ENCODE measurements at places on chromosomes 1 and 21.

GRCh38 chr1:100037656-100037926, 67.8 kb downstream of the SLC35A3 start:
- DNase-seq = no peak

- DNase-seq = no peak
Observed at GRCh38 chr1:179303200-179303785, 9.7 kb downstream of the SOAT1 start.

GRCh38 chr21:45529785-45530422, 12.3 kb downstream of the SLC19A1 start:
- DNase-seq = no peak

GRCh38 chr1:21541835-21542234, 32.6 kb downstream of the ALPL start:
- DNase-seq = peak; percentile 91

GRCh38 chr21:39313042-39313570, 326 bp downstream of the BRWD1 start:
- peak; percentile 20 for DNase-seq

DNA sequence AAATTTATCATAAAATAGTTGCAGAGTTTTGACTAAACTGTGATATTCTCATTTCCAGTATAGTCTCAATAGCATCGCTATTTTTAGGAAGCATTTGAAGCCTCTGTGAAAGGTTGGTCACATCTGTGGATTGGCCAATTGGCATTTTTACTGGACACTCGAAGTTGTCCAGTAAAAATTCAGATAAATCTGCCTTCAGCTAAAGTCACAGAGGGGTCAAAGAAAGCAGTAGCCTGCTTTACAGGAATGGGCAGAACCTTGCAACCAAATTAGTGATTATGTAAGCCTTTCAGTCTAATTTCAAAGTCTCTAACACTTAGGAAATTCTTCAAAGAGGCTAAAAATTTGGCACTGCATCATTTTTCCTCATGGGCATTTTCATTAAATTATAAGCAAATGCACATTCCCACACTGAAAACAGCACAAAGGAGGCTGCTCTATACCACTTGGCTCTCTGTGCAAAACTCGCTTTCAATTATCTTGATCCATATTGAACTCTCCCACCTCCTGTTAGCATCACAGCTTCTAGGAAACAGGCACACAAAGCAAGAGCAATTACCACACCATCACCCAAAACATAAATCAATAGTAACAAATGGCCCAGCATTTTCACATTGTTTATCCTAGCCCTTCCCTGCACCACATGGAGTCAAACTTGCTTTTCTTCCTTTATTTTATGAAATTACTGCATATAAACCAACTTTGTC, 318.5 kb upstream of the DUSP10 start:
- DNase-seq = no peak

DNA sequence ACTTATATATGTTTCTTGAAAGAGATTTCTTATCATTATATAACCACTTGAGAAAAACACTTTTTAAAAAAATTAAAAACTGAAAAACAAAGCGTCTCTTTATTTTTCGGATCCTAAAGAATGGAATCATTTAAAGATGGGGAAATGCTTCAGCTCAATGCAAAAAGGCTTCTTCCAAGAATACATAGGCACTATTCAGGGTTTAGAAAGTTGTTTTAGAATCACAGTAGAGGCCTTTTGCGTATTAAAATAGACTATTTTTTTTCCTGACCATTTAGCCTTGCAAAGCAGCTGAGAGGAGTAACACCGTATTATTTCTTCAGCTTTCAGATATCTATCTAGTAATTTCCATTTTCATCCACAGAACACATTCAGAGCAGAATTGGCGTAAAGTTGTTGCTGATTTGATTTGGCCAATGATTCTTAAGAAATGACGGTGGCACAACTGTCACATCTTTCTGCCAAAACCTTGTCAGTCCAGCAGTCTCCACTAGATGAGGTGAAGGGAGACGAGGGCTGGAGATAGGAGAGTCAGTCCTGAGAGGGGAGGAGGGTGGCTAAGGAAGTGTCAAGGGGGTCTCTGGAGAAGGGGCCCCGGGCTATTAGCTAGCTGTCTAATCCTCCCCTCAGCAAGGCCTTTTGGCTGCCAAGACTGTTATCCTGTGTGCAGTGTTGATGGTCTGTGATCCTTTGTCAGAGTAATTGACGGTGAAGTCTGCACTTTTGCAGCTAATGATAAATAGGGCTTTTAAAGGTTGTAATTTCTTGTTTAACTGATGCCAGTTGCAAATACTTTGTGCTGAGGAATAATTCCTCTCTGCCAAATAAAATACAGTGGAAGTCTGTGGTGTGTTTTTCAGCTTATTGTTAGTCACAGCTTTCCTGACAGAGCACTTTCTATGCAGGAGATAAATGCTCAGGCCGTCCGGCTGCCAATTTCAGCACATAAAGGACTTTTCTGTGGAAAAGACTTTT, 34.7 kb downstream of the PRRX1 start:
- DNase-seq = peak; percentile 64

- DNase-seq = peak; percentile 55
Observed at GRCh38 chr21:27171707-27172106, 204.8 kb upstream of the ADAMTS5 start.

DNA sequence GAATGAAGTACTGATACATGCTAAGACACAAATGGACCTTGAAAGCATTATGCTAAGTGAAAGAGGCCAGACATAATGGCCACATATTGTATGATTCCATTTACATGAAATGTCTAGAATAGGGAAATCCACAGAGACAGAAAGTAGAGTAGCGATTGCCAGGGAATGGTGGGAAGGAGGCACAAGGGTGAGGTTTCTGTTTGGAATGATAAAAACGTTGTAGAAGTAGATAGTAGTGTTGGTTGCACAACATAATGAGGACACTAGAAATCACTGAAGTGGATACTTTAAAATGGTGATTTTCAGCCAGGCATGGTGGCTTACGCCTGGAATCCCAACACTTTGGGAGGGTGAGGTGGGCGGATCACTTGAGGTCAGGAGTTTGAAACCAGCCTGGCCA, 97.6 kb upstream of the VANGL1 start:
- DNase-seq = no peak

DNA sequence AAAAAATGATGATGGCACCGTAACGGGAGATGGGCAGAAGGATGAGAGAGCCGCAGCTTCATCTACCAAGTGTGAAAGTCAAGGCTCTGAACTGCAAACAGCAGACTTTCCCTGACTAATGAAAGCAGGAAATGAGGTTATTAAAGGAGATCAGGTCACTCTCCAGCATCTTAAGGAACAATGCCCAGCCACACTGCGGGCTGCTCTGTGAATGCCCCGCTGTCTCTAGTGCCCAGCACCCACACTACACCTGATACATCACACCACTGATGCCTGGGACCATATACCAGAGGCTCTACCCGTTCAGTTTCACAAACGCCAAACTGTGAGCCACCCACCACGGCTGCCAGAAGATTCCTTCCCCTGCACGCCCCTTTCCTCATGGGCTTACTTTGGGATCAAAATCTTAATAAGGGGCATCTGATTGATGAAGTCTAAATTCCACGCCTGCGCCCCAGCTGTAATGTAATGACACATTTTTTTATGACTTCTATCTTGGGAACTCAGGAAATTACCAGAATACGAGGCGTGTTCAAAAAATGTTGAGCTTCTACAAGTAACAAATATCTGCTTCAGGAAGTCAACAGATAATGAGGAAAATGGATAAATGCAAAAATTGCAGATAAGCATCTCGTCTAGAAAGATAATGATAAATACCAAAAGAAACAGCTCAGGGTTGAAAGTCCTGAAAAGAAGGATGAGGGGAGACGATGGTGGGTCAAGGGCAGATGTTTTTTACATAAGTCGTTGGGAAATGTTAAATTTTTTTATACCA, 72.0 kb downstream of the MIS18A start:
- no peak for DNase-seq

DNA sequence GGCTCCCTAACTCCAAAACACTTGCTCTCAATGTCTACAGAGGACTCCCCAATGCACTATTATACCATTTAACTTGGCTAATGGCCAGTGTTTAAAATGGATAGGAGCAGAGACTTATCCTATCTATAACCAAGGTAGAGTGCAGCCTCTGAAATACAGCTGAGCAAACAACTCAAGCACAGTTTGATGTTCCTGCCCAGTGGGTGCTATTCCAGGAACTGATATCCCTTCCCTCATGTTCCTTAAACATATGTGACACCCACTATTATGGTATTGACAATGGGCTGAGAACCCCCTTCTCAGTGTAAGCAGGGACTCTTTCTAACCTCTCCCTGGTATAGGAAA, 51.7 kb downstream of the SH3GLB1 start:
- no peak for DNase-seq

DNA sequence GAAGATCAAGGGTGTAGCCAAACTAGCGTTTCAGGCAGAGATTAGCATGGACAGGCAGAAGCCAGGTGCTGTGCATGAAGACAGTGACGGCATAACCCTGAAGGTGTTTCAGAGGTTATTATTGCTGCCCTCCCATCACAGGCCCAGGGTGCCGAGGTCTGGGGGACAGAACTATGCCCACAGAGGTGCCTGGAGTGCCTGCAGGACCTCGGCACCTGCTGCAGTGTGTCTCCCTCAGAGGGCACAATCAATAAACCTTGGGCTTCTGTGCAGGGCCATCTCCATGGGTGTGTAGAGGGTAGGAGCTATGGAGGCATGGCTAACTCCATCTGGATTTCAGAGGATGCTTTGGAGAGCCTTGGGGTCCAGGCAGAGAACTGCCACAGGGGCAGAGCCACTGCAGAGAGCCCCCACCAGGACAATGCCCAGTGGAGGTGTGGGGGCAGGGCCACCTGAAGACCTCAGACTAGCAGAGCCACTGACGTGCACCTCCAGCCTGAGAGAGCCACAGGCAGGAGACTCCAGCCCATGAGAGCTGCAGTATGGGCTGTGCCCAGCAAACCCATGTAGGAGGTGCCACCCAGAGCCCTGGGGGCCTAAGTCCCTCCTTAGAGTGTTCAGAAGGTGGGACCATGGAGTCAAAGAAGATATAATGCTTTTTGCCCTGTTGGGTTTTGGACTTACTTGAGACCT, 5.7 kb upstream of the ABCG1 start:
- DNase-seq = no peak

- DNase-seq = peak; percentile 87
Observed at GRCh38 chr1:85464497-85465098, 361 bp downstream of the DDAH1 start.

DNA sequence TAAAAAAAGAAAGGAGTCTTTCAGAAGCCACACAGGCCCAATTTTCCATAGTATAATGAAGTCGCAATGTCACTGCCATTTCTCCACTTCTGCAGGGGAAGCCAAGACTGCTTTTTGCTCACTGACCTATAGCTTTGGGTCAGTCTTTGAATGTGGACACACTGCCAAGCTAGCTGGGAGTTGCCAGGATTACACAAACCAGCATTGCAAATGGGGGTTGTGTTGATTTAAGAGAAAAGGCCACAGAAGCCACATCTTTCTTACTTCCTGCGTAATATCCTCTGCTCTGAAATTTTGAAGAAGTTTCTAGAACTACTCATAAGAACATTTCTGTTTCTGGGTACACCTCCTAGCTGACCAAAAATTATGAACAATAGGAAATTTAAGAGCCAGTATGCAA, 45.8 kb upstream of the SAMSN1 start:
- DNase-seq = no peak

DNA sequence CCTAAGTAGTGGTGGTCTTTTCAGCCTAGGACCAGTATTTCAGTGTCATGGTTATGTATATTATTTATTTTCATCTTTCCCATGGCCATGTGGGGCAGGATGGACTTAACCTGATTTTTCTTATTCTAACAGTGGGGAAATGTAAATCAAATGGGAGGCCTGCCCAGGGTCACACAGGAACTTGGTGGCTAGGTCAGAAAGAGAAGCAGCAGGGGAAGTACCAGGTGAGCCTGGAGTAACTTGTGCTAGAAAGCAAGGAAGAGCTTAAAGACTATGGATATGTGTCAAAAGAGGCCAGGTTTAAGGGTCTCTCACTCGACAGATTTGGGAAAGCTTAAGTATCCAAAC, 936 bp downstream of the ZFP69B start:
- no peak for DNase-seq

Data from AG20443 (cell line).